ENCODE measurements at places on chromosomes 11 and 22.
A peak's percentile ranks its signal among the peaks of the same experiment; 100 is the strongest.

- no peak for DNase-seq
Observed at GRCh38 chr11:58506935-58507334, 970 bp downstream of the OR5B21 start.

GRCh38 chr22:46499805-46500189 is 37.6 kb downstream of the CELSR1 start:
- DNase-seq: no peak

DNA sequence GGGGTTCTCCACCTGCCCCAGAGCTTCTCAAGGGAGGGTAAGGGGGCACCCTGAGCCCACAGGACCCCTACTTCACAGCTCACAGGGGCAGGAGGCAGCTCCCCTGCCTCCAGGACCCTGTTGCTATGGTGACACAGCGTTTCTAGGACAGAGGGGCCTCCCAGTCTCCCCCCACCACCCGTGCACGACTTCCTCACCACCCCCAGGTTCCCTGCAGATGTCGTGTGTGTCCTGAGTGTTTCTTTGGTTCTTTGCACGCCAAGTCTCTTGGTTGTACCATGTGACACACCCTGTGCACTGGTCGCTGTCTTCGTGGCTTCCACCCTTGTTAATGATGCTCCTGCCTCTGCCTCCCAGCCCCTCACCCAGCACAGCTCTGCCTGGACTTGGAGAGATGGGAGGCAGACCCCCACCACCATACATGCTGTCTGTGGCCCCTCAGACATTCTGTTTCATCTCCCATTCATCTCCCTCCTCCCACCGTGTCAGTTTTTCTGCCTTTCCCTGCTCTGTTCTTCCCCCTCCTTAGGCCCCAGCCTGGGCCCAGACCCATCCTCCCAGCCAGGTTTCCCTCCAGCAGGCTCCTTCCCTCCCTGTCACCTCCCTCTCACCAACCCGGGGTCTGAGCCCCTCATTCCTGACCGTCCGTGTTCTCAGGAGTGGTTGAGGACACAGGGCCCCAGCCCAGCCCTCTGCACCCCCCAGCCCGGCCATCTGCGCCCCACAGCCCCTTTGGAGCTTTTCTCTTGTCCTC is 24.5 kb upstream of the RAB1B start:
- DNase-seq: no peak

DNA sequence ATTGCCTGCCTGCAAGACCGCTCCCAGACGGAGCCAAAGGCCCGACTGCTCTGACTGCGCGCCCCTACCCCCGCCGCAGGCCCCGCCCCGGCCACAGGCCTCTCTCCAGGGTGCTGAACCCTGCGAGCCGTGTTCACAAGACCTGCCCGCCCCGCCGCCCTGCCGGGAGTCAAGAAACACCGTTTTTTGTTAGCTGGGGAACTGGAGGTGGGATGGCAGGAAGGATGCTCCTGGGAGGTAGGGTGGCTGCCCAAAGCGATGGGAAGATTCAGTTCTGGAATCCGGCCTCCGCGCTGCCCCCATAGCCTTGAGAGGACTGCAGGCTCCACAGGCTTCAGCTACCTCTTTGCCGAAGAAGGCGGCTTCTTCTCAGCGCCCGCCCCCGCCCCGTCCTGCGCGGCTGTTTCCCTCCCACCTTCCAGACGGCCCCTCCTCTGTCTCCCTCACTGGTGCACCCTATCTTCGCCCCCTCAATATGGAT is 2.7 kb upstream of the PDE2A start:
- DNase-seq: peak; percentile 70

DNA sequence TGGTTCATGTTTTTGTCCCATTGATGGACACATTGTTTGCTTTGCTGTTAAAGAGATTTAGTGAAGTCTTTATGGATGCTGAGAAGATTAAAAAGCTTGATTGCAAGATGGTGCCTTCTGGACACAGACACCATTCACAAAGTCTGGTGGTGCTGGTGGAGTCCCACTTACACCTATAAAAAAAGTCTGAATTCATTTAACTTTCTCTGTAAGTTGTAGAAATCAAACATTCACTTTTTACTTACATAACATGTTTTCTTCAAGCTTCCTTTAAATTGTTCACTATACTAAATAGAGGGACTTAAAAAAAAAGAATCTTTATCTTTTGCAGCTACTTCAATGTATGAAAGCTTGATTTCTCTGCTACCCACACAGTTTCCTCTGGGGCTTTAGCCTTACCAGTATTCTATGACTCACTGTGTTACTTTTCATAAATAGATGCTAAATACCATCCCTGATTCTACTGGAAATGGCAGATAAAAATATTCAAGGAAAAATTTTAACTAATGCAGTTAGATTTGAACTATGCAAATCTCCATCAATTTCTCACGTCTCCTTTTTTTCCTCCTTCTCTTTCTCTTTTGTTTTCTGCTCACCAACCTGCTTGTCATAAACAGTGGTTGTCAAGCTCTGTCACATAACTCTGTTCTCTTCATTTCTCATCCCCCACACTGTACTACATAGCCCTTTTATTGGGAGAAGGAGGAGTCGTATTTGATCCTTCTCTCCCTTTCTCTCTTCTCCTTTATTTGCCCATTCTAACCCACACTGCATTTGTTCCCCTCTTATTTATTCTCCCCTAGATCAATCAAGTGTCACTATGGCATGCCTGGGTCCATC is 89.7 kb downstream of the FAM76B start:
- DNase-seq: no peak

DNA sequence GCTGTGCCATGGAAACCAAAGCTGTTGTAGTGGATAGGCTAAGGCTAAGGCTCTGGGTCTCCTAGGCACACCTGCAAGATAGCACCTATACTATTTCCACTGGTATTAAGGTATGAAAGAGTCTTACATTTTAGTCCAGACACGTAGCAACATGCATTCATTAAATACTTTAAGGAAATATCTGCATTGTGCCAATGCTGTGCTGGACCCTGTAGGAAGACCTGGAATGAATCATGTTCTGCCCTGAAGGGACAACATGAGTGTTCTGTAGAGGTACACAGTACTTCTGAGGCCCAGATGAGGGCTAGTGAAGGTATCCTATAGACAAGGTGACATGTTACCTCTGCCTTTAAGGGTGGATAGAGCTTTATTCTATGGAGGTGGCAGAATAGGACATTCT is 35.2 kb upstream of the RRM1 start:
- DNase-seq: no peak

Measured in activated CD4-positive, alpha-beta T cell treated with anti-CD3 and anti-CD28 coated beads, Interleukin-2, amount 50 U/mL, for 1 hour (primary cell).